ENCODE measurements at places on chromosomes 13 and 19.
A peak's percentile ranks its signal among the peaks of the same experiment; 100 is the strongest.

GRCh38 chr19:30402436-30403202, 30.4 kb downstream of the ZNF536 start:
- DNase-seq: no peak

DNA sequence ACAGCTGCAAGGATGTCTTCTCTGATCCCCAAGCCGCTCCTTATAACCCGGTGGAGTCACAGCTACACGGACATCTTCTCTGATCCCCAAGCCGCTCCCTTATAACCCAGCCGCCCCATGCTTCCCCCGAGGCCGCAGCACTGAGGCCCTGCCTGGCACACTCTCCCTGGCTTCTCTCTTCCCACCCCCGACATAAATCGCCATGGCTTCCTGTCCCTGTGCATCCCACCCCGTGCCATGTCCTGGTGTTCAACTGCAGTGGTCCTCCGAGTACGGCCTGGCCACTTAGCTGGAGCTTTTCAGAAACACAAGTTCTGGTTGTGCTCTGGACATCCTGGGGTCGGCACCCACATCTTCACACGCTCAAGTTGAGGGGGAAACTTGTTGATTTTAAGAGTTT, 60.4 kb downstream of the RASA3 start:
- no peak for DNase-seq

GRCh38 chr19:27741236-27741635, 1471.7 kb downstream of the UQCRFS1 start:
- no peak for DNase-seq

GRCh38 chr13:60398379-60398891, 1.4 kb downstream of the TDRD3 start:
- no peak for DNase-seq

- DNase-seq: no peak
Observed at GRCh38 chr13:89831157-89831556, 1516.3 kb upstream of the MIR17HG start.

DNA sequence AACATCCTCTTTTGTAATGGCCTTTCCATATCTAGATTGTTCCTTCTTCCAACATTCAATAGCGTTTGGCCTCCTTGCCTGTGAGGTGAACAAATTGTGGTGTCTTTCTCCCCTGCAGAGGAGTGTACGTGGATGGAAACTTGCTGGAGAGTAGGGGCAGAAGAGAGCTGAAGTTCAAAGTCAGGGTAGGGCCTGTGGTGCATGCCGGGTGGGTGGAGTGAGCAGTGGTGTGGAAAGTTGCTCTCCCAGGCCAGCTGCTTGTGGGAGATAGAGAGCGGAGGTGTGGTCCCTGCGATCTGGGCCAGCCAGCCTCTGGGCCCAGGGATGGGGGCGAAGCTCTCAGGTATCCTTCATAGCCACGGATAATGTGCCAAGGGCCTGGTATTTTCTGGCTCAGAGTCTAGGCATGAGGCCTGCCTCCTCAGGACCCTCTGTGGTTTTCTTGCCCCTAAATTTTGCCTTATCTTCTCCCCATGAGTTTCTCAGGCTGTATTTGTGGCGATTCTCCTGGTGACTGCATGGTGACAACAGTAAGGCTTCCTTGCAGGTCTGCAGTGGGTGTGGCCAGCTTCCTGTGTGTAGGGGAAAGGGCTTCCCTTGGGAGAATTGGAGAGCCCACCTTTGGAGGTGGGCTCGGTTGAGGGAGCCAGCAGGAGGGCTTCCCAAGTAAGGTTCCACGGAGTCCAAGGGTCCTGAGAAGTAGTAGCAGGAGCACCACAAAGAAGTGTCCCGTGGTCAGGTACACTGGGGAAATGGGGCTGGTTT, 6.7 kb downstream of the RGCC start:
- no peak for DNase-seq

DNA sequence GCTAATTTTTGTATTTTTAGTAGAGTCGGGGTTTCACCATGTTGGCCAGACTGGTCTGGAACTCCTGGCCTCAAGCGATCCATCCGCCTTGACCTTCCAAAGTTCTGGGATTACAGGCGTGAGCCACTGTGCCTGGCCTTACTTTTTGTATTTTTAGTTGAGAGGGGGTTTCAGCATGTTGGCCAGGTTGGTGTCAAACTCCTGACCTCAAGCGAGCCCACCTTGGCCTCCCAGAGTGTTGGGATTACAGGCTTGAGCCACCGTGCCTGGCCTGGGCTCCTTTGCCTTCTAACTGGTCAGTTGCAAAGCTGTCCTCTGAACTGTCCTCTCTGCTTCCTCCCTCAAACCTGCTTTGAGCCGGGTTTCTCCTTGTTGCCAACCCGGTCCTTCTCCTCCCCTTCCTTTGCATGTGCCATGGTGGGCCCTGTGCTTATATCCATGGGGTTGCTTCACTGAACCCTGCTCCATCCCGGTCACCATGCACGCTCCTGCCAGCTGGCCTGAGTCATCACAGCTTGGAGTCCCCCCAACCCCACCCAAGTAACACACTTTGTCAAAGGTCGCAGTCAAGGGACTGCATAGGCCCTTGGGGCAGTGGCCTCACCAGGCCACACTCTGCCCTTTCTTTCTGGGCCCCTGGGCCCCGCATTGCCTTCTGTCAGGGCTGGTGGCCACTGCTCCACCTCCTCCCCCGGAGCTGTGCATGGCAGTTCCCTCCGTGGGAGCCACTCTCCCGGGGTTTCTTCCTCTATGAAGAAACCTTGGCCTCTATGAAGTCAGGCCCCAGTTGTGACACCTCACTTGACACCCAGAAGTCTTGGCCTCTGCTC, 21.2 kb downstream of the WTIP start:
- DNase-seq: peak; percentile 5
